CD4-positive, alpha-beta T cell treated with Interleukin-15 for 4 hours (primary cell): ENCODE measurements at places on chromosomes 3 and 15.

DNA sequence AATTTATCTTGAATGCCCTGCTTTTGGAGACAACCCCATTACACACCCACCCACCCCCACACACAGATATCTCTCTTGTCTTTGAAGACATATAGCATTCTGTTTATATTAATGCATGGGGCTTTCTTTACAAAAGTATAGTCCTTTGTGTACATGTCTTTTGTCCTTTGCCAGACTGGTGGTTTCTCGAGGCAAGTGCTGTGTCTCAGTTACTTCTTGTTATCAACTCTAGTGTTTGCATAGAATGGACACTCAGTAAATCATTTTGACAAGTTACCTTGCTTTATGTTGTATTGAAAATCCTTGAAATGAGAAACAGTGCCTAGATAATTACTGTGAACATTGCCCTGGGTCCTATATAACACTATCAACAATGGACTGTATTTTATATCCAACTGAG is 33.9 kb downstream of the KBTBD8 start:
- DNase-seq = no peak

DNA sequence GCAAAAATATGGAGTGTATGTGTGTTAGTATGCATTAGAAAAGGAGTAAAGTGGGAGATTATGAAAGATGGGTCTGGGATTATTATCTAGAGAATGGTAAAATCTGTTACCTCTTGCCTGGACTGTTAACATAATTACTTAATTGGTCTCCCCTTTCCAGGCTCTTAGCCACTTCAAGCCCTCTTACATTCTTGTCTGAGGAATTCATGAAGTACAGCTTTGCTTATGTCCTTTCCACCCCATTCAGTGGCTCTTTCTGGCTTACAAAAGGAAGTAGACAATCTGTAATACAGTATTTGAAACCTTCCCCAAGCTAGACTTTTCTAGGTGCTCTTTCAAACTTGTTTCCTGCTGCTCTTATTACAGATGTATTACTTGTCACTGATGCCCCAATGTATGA is 129.8 kb downstream of the MBNL1 start:
- DNase-seq = no peak

DNA sequence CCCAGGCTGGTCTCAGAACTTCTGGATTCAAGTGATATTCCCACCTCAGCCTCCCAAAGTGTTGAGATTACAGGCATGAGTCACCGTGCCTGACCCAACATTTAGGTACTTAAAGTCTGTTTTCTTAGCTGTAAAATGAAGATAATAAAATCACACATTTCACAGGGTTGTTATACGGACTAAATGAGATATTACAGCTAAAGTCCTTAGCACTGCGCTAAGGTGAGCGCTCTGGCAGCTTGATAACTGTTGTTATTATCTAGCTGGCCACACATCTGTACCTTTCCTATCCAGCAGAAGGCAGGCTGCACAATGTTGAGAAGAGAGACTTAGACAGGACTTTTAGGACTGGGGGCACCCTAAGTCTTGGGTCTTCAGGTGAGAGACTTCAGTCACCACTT is 2.7 kb upstream of the LIPH start:
- no peak for DNase-seq

DNA sequence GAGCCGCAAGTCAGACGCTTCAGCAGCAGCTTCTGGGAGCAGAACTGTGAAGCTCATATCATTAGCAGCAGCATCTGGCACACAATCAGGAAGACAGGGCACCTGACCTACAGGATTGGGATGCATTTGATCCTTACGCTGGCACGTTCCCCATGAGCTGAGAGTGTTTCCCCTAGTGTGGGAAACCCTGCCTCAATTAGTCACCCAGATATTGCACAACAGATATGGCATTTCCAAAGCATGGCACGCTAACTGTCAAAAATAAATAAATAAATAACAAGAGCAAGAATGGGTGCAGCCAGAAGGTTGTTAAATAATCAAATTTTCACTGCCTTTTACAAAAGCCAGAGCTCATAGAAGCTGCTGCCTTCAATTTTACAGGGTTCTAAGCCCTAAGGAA is 189.6 kb upstream of the THBS1 start:
- no peak for DNase-seq

GRCh38 chr3:132317229-132317948 is at the start of gene ACP3:
Gene ACP3, plus strand, starts transcription at chr3:132317407. Its CDS starts 50 bp downstream, at chr3:132317457.
- no peak for DNase-seq

GRCh38 chr15:96209285-96209735 is 121.2 kb upstream of the NR2F2 start:
- no peak for DNase-seq

- no peak for DNase-seq
Measured at GRCh38 chr3:45841420-45841756, 531 bp downstream of the LZTFL1 start.

GRCh38 chr3:57179580-57180410 is 14.6 kb upstream of the IL17RD start:
- no peak for DNase-seq

DNA sequence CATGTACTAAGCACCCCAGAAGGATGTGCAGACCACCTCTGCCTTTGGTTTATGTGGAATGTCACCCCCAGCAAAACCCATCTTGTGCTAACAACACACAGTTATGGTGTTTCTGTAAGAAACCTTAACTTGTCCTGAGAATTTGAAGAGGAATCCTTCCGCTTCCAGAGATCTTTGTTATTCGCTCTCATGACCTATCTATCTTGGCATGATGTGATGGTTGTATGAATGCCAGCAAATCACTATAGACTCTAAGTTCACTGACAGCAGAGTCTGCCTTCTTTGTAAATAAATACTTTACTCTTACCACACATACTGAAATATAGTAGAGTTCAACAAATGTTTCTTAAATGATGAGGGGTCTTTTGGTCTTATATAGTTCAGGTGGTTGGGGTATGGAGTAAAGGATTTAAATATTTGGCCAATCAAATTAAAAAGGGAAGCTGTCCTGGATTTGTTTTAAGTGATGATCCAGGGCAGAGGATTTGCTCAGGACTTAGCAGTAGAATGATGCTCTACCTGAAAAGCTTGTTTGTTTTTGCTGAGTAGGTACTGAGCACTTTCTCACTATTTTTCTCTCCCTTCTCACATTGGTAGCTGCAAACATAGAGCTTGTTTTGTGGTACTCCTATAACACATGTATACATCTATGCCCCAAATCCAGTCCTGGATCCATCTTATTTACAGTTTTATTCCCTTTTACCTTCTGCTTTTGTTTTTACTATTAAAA is 27.9 kb upstream of the RTP1 start:
- no peak for DNase-seq

DNA sequence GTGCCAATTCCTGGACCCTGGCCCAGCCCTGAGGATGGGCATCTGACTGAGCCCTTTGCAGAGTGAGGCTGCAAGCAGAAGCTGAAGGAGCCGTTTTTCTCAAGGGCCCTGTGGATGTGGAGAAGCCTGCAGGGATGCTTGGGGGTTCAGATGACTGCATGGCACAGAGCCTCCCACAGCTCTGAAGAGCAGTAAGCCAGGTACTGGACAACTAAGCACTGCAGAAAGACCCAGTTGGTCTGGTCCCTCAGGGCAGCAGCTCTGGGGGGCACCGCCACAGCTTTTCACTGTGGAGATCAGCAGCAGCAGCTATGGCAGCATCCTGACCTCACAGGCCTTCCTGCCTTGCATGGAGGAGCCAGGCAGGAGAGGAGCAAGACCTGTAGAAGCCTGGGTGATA is 67.6 kb downstream of the CRYGS start:
- no peak for DNase-seq

DNA sequence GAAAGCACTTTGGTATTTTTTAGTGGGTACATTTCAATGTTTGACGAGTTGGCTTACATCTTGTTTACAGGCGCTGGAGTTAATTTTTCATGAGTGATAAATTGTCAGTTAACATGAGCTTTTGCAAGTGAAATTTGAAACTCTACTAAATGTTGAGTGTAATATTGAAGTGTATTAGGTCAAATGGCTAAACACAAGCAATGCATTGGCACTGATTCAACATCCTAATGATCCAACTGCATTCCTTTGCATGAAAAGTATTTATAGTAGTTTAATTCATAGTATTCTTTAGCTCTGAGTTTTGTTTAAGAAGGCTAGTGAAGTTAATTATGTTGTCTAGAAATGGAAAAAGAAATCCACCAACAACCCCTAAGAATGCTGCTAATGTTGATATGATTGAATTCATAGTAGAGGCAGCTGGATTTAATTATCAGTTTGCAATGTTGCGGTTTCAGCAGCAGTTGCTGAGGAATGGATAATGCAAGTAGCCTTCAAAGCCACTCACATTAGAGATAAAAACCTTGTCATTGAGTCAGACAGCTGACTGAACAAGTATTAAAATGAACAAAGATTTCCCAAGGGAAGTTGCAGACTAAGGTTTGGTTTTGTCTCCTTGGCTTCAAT is 245.6 kb upstream of the GOLIM4 start:
- no peak for DNase-seq

GRCh38 chr3:47663630-47664240 is 85.1 kb upstream of the CSPG5 start:
- DNase-seq = no peak

DNA sequence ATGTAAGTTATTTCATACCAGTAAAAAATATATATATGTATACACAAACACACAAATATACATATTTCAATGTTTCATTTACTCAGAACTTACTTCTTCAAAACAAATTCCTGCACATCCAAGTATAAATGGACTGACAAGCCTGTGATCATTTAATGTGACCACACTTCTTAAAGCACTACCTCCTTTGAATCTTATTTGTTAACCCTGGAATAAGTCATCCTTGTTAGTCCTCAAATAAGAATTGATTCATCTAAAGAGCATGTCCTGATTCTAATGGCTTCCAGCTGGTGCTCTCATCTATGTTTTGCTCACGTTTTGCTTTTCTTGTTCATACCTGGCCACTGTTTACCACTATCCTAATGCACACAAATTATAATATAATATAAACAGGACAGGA is 103.9 kb upstream of the UBP1 start:
- no peak for DNase-seq

DNA sequence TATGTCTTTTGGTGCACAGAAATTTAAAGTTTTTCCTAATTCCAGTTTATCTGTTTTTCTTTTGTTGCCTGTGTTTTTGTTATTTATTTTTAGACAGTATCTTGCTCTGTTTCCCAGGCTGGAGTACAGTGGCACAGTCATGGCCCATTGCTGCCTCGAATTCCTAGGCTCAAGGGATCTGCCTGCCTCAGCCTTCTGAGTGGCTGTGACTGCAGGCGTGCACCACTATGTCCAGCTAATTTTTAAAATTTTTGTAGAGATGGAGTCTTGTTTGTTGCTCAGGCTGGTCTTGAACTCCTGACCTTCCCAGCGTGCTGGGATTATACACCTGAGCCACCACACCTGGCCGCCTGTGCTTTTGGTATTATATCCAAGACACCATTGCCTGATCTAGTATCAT is 22.8 kb downstream of the KAT2B start:
- no peak for DNase-seq

DNA sequence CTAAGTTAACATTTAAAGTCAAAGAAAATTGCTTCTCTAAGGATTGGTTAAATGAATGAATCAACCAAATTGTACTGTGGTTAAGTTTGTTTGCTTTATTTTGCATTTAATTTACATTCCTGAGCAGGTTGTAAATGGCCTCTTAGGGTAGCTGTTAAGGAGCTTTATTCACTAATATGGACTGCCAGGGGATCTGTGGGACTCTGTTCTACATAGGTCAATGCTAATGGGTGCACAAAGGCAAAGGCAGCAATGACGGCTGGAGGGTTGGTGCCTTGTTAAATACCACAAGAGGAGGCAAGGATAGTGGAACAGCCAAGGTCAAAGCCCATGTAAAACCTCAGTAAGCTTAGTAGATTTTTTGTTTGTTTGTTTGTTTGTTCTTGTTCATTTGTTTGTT is 89.3 kb upstream of the P2RY1 start:
- no peak for DNase-seq

- DNase-seq = no peak
Measured at GRCh38 chr15:54707805-54708752, 488.7 kb downstream of the RSL24D1 start.

DNA sequence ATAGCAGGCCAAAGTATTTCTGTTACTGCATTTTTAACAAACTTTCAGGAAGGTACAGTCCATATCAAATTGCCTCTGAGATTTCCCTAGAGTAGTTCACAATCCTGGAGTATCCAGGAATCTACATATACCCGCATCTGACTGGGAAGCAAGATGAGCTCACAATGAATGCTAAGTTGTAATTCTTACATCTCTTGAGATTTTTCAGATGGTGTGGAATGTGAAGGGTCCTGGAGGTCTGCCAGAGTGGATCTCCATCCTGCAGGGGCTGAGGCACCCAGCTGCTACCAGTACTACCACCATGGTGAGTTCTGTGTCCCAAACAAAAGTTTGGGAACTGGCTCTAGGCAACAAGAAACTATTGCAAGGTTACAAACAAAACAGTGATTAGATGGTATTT is 156.7 kb upstream of the CCDC54 start:
- DNase-seq = no peak

DNA sequence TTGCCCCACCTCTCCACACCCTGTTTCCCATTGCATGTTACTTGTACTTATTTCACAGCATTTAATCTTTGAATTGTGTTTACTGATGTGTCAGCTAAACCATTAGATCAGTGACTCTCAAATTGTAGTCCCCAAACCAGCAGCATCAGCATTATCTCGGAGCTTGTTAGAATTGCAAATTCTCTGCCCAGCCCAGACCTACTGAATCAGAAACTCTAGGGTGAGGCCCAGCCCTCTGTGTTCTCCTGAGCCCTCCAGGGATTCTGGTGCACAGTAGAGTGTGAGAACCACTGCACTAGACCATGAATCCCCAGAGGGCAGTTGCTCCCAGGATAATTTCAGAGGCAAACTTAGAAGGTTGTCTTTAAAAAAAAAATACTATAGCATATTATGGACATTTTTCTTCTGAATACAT is 13.0 kb downstream of the PLD1 start:
- no peak for DNase-seq

- no peak for DNase-seq
Measured at GRCh38 chr15:39833515-39833981, 50.9 kb upstream of the FSIP1 start.

DNA sequence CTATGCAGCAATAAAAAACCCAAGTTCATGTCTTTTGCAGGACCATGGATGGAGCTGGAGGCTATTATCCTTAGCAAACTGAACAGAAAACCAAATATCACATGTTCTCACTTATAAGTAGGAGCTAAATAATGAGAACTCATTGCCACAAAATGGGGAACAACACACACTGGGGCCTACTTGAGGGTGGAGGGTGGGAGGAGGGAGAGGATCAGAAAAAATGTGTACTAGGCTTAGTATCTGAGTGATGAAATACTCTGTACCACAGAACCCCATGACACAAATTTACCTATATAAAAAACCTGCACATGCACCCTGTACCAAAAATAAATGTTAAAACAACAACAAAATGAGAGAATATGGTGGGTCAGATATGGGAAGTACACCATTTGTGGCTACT is 49.6 kb upstream of the AADACL2 start:
- DNase-seq = no peak
